ENCODE measurements at places on chromosomes 1 and 21.

- no peak for DNase-seq
These were observed 70.1 kb downstream of the PTPRC start for GRCh38 chr1:198708761-198709525.

DNA sequence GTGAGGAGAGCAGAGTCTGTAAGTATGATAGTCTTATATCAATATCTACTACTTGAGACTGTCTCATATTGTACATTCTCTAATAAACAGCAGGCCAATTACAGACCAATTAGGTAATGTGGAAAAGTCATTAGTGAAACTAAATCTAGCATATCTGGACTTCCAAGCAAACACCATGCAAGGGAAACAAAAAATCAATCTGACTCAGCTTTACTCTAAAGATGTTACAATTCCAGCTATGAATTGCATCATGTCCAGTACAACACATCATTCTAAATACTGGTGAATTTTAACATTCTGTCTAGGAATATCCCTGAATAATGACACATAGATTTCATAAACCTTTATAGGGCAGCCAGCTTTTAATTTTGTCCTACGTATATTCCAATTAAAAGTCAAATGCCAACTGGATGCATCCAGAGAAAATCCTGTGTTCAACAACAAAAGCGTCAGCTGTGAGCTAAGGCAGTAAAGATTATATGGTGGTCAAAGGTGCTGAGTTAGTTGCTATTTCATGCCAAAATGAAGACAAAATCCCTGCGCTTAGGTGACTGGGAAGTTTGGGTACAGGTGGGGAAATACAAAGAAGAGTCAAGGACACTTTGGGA is 159.3 kb downstream of the TTLL7 start:
- DNase-seq = no peak

DNA sequence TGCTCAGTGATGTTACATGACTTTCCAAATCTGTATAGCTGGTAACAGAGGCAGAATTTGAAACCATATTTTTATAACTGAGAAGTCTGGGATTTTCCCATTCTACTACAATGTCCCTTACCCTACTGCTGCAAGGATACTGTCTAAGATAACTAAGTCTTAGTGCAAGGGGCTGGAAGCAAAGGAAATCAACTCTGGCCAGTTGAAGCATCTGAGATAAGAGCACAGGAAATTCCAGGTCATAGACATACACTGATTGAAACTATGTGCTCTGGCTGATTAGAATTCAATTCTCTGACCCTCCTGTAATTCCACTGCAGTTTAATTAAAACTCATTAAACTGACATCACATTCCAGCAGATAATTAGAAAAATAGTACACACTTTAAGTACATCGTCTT is 267.7 kb upstream of the C1orf87 start:
- no peak for DNase-seq

GRCh38 chr1:187374742-187375141 is 546.0 kb downstream of the PLA2G4A start:
- no peak for DNase-seq

DNA sequence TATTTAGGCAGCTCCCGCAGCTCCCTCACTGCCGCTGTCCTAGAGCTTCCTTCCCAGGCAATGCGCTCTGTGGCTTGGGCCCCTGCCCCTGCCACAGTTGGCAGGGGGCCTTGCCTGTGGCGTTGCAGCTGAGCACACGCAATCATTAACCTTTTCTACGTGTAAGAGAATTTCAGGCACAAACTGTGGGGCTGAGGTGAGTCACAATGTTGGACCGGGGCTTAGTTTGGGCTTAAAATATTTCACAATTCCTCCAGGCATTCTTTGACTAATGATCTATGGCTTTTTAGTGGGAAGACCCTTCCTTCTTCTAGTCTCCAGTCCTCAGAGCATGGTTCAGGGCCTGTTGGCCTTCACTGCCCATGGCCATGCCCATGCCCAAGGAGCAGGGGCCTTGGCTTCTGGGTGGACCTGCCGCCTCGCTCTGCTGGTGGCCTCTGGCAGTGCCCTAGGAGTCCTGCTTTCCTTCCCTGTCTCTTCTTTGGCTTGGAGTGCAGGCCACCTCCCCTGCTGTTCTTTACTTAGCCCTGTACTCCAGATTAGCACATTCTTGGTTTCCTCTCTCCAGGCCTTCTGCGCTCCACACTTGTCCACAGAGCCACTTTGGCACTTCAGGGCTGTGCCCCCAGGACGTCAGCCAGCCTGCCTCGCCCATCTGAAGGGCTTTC is 39.2 kb downstream of the MAPKAPK2 start:
- peak; percentile 48 for DNase-seq

DNA sequence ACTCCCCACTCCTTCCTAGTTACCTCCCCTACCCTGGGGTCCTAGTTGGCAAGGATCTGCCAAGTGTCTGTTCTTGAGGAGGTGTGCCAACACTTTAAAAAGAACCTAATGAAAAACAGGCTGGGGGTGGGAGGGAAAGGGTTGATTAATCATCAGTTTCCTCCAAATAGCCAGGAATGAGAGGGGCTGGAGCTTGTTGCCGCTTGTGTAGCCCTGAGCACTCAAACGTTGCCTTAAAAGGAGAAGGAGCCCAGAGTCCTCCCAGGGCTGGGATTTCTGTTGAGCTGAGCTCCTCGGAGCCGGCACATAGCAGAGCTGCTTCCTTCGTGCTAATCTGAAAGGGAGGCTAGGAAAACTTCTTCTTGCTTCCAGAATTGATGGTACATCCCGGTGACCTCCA is 15.9 kb downstream of the SHISA4 start:
- DNase-seq = no peak

- no peak for DNase-seq
These were observed 41.2 kb upstream of the ZC3H12A start for GRCh38 chr1:37433171-37433570.

DNA sequence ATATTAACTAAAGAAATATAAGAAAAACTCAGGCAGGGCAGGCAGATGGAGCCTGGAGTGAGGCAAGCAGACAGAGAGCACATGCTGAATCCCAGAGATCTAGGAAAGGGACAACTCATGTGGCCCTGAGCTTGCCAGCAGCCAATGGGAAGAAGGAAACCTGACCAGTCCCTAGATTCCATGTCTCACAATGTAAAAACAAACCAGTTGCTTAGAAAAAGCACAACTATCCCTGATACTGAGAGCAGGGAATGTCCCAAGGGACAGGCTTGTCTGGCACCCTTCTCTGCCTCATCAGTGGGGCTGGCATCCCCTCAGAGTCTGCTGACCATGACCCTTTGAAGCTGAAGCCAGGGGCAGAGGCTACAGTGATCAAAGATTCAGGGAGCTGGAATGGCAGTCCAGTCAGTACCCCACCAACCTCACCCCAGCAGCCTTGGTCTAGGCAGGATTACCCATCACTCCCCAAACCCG is 27.8 kb downstream of the HSPG2 start:
- DNase-seq = no peak

DNA sequence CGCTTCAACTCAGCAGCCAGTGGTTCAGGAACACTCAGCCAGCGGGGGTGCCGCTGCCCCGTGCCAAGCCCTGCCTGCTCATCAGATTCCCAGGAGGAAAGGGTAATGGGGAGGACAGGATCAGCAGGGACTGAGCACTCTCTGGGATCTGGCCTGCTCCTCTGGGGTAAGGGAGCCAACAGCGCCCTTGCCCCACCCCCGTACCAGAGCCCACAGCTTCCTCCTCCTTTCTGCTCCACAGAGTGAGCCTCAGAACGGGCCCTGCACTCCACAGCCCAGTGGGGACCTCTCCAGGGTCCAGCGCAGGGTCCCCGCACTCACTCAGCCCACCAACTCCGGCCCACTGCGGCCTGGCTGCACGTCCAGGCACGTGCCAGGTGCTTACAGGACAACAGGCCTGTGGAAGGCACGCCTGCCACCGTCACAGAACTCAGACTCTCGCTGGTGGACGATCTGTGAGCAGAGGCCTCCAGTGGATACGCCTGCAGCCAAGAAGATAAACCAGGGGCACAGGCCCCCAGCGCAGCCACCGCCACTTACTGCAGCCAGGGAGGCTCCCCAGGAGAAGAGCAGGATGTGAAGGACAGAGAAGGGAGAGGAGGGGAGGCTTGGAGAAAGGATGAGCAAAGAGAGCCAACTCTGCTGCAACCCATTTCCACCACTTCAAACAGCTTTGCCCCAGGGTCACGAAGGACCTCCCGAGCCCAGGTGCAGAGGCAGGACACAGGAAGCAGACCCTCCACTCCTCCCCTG is 2.1 kb downstream of the MEGF6 start:
- no peak for DNase-seq

- DNase-seq = no peak
These were observed 1.6 kb downstream of the TCEA3 start for GRCh38 chr1:23422941-23423340.

GRCh38 chr21:39110431-39110830 is 72.8 kb downstream of the PSMG1 start:
- DNase-seq = no peak

DNA sequence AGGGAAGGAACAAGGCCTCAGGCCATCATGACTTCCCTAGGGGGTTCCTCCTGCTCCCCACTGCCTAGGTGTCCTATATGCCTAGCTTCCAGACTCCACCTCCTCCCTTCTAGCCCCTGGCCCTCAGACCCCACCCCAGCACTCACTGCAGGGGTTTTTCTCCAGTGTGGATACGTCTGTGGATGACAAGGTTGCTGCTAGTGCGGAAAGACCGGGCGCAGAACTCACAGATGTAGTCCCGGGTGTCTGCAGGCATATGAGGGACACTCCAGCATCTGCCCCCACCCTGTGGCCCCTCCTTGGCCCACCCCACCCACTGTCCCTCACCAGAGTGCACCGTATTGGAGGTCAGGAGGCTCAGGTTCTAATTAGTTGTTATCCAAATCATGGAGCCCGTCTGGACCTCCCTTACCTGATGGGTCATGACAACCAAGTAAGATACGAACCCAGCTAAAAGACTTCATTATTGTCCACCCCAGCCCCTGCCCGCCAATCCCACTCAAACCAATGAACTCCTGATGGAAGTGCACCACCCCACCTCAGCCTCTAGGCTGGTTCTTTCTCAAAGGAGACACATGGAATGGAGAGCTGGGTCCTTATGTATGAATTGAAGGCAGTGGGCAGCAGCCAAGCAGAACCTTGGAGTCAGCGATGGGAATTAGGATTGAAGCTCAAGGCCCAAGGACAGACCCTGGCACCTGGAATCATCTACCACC is 8.2 kb downstream of the ZNF692 start:
- no peak for DNase-seq

DNA sequence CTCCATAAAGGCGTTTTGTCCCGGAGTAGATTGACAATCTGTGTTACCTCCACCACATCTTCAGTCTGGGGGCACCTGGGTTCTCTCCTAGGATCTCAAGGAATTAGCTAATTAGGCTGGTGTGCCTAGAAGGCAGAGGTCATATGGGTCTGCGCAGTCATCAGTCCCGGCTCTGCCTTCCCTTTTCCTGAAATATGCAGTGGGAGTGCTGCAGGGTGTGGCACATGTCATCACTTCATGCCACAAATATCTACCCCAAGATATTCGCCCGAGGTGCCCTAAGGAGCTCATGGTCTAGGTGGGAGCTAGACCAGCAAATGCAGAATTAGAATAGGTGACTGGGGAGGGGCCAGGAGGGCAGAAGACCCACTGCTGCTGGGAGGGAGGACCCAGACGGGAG is 42.9 kb downstream of the ACTL8 start:
- no peak for DNase-seq

DNA sequence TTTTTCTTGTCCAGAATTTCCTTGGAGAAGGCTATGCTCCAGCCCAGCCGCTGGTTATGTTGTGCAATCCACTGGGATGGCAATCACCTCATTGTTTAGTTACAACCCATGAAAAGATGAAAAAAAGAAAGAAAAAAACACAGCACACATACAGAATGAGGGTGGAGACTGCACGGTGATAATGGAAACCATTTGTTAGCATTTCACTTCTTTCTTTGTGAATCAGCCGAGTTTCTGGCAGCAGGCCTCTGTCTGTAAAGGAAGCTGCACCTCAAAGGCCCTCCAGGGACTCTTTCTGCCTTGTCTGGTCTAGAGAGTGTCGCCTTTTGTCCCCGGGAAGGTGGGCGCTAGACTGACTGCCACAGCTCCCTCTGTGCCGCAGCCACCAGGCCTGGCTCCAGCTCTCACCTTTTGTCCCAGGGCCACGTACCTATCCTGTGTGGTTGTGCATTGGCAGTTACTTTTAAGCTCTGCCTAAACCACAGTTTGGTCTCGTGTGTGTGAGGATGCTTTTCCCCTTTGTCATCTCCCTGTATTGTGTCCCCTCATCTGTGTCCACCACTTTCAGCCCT is 35.6 kb downstream of the NGF start:
- DNase-seq = peak; percentile 7

DNA sequence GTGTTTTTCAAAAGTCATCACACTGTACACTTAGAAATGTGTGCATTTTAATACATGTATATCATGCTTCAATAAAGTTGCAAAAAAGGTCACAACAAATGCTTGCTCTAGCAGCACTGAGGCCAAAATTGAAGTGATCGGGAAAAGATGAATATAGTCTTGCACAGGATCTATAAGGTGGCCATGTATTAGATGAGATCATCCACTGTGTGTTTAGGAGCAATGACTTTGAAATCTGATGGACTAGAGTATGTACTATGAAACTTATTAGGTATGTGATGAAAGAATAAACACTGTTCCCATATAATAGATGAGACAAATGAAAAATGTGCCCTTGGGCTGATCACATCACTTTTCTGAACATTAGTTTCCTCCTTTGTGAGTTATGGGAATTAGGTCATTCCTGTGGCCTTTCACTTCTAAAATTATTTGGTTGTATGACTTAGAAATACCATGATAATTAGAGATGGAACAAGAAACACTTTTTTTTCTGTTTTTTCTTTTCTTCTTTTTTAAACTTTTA is 984.6 kb downstream of the ADGRL2 start:
- no peak for DNase-seq

DNA sequence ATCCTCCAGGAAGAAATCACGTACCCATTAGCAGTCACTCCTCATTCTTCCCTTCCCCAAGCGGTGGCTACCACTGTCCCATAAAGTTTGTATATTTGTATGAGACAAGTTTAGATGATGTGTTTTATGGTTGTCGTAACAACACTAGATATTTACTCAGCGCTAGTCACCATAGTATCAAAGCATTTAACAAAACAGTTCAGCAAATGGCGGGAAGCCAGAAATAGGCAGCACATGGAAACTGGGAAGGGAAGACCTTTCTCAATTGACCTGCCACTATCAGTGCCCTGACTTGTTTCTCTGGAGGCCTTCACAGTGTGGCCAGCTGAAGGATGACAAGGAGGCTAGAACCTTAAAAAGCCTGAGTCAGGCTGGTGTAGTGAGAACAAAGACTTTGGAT is 31.1 kb downstream of the CNST start:
- no peak for DNase-seq

- no peak for DNase-seq
These were observed 8.0 kb upstream of the C1orf159 start for GRCh38 chr1:1123581-1124507.

Measured in keratinocyte (primary cell).